ENCODE measurements at places on chromosomes 1 and 21.
A peak's percentile ranks its signal among the peaks of the same experiment; 100 is the strongest.

DNA sequence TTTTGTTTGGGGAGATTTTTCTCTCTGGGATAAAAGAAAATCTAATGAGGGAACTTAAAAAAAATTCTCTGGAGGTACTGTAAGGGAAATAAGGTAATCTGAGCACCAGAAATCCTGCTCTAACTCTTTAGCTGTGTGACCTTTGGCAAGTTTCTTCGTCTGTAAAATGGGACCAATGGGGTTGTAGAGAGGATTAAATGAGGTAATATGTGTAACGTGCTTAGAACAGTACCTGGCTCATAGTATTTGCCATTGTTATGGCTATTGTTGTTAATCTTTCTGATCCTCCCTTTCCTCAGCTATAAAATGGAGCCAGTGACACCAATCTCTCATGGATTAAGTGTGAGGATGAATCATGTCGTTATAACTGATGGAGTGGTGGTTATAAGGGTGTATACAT, 845 bp upstream of the KLHDC8A start:
- DNase-seq: no peak

DNA sequence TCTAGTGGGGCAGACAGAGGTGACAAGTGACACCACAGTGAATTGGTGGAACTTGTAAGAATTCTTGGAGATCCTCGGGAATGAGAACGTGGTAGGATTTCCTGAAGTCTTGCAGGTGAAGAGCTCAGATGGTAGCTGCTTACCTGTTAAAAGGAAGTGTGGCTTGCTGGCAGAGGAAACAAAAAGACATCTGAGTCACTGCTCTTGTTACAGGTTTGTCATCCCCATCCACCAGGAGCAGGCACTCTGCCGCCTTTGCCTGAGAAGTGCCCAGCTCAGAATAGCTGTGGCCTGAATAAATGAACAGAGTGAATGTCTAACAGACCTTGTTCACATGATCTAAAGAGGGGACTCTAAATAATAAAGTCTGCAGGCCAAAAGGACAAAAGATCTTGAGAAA, 12.3 kb upstream of the ZSCAN20 start:
- DNase-seq: no peak

DNA sequence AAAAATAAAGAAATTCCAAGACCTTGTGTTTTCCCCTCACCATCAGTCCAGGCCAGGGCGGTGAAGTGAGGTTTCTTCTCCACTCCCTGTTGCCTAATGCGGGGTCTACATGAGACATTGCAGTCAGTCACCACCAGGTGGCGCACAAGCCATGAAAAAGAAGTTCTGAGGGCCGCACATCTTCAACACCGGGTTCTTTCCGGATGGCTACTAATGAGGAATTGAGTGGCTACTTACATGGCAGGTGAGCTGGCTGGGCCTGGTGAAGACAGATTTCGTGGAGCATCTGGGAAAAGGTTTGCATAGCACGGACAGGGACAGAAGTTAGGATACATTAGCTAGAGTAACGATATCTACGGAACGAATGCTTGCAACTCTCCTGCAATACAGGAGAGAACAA, 15.8 kb upstream of the S100A11 start:
- peak; percentile 84 for DNase-seq

- peak; percentile 90 for DNase-seq
Measured at GRCh38 chr1:15849775-15850324, 2.3 kb downstream of the SPEN start.

DNA sequence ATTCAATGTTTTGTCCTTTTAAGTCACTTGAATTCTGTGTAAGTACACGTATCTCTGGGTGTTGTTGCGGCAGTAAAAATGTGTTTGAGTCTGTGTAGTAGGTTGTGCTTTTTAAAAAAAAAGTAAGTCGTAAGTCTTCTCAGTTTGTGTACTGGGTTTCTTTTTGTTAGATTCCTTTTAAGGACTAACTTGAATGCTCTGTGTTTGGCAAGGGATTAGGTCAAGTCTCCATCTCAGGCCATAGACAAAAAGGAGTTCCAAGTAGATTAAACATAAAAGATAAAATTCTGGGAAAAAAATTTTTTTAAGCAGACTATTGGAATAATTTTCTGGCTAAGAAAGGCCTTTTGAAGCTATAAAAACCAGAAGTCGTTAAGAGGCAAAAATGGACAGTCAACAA, 113.1 kb downstream of the ATP5PO start:
- no peak for DNase-seq

GRCh38 chr1:46248122-46248920, 758 bp downstream of the RAD54L start:
- DNase-seq: peak; percentile 65

DNA sequence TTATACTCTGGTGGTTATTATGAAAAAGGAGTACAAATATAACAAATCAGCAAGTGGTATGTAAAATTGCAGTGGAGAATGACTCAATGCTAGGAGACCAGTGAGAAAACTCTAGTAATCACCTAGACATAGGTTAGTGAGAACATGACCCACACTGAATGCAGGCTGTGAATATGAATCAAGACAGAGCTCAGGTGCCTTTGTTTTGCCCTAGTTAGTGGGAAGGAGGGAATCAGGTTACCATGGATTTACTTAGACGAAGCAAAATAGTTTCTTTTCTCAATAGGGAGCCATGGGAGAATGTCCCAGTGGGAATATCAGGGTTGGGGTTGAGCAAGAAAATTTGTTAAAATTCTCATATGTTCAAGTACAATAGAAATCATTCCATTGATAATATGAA, 10.6 kb upstream of the GCLM start:
- DNase-seq: no peak
